ENCODE measurements at places on chromosomes 2 and 18.
A peak's percentile ranks its signal among the peaks of the same experiment; 100 is the strongest.

GRCh38 chr2:226184540-226184939, 615.1 kb downstream of the IRS1 start:
- no peak for DNase-seq

DNA sequence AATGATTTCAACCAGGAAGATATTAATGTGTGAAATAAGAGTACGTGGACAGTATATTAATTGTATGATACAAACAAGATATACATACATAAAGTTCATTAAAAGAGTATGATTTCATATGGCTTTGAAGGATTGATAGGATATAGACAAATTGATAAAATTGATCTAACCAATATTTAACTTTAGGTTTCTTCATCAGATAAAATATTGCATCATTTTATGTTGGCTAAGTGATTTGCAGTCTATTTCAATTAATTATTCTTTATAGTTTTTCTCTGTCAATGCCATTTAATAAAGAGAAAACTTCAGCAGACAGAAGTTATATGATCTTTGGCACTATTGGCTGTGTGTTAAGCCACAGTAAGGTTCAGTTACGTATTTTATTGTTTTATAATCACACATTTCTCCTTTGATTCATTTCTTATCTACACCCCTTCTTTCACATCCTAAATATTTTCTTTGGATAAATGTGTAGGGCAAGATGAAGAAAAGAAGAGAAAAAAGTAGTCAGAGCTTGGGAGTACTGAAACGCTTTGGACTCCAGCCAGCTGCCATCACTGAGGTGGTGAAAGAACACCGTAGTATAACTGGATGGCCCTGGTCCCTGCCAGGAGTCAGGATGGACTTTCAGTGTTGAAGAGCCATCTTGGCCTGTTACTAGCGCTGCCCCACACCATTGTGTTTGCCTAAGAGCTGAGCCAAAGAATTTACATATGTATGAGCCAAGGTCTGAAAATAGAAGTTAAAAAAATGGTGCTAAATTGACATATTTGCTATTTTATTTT, 9.8 kb upstream of the CPS1 start:
- DNase-seq, result no peak

- DNase-seq, result no peak
These were observed 864.7 kb downstream of the TRIB2 start for GRCh38 chr2:13581471-13581870.

DNA sequence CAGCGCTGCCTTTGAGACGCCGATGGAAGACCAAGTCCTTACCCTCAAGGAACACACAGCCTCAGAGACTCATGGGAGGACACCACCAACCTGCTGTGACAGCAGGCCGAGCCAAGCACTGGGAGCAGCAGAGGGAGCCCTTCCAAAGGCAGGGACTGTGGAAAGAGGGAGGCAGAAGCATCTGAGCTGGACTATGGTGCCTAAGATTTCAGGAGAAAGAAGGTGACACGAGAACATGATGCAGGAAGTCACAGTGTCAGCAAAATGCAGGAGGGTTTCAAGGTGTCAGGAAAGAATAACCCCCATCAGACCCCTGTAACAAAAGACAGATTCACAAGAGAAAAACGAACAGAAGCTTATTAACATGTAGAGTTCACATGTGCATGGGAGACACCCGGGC, 24.2 kb upstream of the COX7A2L start:
- DNase-seq, result no peak

DNA sequence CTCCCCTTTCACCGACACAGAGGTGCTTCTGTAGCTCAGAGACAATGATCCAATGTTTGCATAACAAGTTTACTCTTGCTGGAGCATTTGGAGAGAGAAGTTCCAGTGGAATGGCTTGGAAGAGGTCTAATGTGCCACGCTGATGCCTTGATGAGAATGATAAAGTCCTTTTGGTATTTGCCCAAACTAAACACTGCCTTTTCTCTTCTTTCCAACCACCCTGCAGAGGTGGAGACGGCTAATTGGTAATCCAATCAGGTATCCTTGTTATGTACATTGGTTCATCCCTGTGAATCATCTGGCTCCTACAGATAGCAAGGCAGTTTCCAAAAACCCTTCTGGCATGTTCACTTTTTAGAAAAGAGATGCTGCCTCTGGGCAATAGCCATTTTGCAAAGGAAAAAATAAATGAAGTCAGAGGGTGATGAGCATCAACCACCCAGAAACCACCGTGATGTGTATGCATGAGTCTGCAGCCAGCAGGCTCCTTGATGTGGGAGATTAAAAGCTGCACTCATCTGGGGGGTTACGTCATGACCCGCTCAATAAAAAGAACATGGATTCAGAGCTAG, 40.6 kb downstream of the KIAA2012 start:
- DNase-seq, result no peak

- DNase-seq, result no peak
These were observed 128.0 kb upstream of the SP5 start for GRCh38 chr2:170587117-170587516.

DNA sequence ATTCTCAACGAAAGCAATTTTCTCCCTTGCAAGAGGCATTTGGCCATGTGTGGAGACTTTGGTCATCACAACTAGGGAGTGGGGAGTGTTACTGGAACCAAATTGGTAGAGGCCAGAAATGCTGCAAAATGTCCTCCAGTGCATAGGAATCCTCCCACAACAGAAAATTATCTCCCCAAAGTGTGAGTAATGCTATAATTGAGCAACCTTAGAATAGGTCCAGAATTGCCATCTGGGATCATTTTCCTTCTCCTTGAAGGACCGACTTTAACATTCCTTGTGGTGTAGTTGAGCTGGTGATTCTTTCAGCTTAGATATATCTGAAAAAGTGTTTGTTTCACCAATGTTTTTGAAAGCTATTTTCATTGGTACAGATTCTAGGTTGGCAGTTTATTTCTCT, 111.2 kb upstream of the SMIM21 start:
- no peak for DNase-seq

GRCh38 chr18:69845593-69846506, 101.8 kb downstream of the CD226 start:
- no peak for DNase-seq

DNA sequence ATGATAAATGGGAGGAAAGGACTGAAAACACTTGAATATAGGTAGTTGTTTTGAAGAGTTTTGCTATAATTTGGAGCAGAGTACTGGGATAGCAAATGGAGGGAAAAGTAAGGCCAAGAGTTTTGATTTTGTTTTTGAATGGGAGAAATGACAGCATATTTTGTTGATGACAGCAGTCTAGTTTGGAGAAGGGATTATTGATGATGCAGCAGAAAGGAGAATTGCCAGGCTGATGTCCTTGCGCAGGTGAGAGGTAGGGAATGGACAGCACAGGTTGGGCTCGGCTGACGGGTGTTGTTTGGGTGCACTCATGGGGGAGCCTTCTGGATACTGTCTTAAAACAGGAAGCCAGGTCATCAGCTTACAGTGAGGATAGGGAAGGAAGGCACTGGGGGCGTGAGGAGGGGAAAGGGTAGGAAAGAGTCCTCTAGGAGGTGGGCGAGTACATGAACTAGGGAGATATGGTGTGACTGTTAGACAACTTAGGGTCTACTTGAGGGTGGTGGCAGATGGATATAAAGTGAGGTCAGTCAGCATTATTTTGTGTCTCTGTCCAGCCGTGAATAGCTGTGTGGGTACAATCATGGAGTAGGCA, 10.4 kb downstream of the NCAPH start:
- DNase-seq, result no peak

- peak; percentile 19 for DNase-seq
These were observed 116.2 kb downstream of the METTL8 start for GRCh38 chr2:171317492-171318125.

- no peak for DNase-seq
These were observed 148.8 kb downstream of the WDSUB1 start for GRCh38 chr2:159137511-159138241.

GRCh38 chr2:10242998-10243925, 59.4 kb upstream of the HPCAL1 start:
- no peak for DNase-seq

DNA sequence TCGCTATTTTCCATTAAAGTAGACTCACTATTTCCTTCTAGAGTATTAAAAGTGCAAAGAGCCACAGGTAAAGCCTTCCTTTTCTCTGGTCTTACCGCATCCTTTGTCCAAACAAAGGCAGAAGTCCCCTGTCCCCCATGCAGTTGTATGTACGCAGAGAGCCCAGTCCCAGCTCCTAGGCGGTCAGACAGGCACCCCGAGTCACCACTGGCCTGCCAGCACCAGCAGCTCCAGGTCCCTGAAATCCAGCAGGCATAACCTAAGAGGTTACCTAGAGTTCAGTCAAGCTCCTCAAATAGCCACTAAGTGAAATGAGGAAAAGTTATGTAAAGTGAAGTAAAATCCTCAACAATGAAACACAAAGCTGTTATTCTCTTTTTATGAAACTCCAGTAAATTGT, 60.4 kb upstream of the TWIST2 start:
- no peak for DNase-seq

DNA sequence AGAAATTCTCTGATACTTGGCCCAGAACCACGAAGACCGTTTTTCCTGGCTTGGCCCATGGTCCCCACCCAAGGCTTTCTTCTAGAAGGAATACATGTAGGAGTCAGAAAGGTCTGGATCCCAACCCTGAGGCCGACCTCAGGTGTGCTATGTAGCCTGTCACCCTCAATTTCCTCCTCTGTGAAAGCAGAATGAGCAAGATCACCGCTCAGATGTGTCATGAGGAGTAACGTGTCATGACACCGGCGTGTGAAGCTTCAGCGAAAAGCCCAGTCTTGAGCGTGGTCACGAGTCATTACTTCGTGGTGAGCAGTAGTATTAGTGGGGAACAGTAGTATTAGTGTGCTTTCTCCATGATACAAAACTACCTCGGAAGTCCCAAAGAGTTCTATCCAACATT, 103.4 kb downstream of the ALPK2 start:
- peak; percentile 66 for DNase-seq

- no peak for DNase-seq
These were observed 393.7 kb upstream of the RAB6C start for GRCh38 chr2:129585760-129586159.

DNA sequence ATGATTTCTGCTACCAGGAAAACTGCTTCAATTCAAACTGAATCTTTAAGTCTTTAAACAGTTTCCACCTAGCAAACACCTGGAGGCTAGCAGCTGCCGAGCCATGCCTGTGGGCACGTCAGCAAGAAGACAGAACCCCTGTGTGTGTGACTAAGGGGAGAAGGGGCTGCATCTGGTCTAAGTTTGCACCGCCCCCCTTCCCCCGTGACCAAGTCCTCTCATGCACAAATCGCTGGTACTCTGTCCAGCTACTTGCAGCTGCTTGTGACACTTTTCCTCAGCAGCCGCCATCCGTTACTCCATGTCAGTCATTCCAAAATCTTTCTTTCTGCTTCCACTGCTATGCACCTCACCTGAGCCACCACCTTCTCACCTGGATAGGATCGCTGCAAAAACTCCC, 355.0 kb downstream of the SS18 start:
- no peak for DNase-seq

DNA sequence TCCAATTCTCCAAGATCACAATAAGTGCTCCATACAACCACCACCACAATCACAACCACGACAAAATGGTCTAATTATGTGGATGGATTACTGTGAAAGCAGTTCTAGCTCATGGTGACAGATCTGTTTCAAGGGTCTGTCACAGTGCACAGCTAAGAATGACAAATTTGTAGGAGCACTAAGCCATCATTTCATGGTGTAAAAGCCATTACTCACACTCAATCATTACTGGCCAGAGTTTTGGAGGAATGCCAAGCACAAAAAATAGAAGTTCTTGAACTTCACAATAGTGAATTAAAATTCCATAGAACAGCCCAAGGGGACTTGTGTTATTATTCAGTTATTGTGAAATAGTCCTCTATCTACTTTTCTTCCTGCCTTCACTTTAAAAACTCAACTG, 2.3 kb downstream of the CPS1 start:
- DNase-seq, result no peak

DNA sequence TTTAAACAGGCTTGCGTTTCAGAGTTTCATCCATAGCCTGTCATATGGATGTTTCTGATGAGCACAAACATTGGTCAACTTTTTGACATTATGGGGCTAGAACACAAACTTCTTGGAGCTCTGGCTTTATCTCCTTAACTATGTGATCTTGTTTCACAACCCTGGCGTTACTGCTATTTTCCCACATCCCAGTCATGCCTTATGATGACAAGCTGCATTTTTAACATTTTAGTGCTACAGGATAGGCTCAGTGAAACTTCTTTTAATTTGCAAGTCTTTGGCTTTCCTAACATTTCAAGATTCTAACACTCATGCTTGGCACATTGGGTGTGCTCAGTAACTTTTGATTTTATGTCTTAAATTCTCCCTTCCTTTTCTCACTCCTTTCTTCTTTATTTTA, 21.0 kb upstream of the PDE1A start:
- DNase-seq, result no peak

DNA sequence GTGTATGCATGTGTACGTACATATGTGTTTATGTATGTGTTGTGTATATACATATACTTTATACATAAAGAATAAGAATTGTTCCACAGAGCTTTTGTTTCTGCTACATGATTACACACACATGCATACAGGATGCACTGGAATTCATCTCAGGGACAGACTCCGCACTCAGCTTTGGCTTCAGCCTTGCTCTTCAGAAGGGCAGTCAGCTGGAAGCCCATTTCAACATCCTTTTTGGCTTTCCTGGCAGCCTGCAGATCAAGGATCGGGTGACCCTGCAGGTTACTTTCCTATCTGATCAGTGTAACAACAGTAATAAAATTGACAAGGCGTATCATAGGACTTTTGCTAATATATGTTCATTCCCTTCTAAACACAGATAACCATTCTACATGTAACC, 144.1 kb upstream of the COPS8 start:
- no peak for DNase-seq

DNA sequence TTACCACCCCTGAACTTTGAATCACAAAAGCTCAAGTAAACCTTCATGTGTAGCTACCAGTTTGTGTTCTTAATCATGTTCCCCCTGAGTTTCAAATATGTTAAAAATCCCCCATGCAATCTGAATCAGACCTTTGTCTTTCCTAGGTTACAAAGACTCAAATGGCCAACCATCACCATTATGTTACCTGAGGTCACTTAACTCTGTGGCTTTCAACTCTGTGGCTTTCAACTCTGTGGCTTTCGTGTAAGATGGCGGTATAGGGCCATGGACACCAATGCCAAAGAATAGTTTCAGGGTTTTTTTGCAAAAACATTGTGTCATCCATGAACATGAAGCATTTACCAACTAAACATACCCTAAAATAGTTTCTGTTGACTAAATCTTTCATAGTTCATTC, 6.7 kb downstream of the ERMN start:
- DNase-seq, result no peak
